Stimulated activated CD8-positive, alpha-beta memory T cell treated with anti-CD3 and anti-CD28 coated beads, Interleukin-7, amount 100 ng/mL, for 1 hour (primary cell): ENCODE measurements at places on chromosomes 11 and 22.

DNA sequence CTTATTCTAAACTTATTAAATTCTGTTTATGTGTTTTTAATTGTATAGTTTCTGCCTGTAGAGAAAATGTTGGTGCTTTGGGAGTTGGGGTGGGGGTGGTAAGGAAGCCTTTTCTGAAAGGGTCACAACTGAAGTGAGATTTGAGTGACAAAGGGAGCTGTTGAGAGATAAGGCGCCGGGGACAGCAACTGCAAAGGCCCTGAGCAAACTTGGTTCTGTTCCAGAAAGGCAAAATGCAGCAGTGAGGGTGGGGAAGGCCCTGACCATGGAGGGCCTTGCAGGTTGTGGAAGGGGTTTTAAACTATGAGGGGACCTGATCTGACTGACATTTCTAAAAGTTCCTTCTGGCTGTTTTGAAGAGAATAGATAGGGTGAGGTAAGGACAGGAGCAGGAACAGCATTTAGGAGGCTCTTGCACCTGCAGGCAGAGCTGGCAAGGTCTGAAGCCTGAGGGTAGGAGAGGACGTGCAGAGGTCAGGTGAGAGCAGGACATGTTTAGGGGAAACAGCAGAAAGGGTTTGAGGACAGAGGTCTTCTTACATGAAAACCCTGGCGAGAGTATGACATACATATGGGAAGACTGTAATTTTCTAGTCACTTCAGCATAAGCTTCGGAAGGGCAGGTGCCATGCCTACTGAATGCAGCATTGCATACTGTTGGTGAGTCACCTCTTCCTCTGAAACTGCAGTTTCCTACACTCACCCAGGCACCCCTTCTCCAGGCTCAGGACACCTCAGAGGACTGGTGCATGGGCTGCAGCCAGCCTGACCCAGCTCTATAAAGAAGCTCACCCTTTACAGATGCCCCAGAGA lies 190.7 kb downstream of the SNX19 start:
- DNase-seq, result no peak

DNA sequence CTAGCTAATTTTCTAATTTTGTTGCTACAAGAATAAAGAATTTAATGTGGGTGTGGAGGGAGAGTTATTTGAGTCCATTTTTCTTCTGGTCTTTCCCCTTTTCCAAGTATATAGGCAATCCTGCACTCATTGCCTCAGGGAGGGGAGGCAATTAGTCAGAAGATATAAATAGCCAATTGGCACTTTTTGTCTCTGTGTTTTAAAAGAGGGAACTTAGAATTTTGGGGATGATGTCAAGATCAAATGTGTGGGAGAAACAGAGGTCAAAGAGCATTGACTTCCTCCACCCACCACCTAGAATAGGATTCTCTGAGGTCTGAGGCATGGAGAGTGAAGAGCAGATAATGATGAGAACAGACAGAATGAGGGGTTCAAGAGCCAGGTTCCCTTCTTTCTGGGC lies 120.3 kb upstream of the ZC3H12C start:
- DNase-seq, result no peak

DNA sequence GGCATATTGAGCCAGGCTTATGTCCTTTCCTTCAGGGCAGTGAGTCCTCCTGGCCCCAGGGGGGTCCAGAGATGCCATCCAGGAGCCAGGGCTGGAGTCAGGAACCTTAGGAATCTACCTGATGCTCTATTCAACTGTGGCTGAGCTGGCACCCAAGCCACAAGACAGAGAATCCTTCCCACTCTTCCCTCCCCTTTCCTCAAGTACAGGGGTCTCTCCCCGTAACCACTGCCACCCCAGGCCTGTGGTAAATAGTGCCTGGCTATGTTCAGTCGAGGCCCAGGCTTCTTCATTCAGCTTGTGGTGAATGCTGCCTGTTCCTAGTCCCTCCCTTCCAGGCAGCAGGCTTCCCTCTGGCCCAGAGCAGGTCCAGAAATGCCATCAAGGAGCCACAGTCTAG lies 45.5 kb upstream of the THY1 start:
- no peak for DNase-seq

GRCh38 chr11:28984231-28984630 lies 876.0 kb downstream of the METTL15 start:
- DNase-seq, result no peak
